HFFc6 (cell line): ENCODE measurements at places on chromosomes 11 and 22.

DNA sequence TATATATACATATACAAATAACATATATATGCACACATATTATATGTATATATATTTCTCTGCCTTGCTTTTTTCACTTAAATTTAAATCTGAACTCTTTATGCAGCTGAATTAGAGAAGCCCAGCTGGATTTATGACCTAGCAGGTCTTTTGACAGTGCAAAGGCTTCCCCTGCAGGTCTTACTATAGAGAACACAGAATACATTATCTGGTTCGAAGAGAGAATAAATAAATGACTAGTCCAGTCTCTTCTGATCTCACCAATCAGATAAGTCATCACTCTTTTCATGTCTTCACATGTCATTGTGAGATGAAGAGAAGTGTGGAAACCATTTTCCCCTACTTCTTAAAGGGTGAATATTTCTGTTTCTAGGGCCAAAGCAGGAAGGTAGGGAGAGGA, 58.2 kb downstream of the OR10A6 start:
- no peak for DNase-seq

DNA sequence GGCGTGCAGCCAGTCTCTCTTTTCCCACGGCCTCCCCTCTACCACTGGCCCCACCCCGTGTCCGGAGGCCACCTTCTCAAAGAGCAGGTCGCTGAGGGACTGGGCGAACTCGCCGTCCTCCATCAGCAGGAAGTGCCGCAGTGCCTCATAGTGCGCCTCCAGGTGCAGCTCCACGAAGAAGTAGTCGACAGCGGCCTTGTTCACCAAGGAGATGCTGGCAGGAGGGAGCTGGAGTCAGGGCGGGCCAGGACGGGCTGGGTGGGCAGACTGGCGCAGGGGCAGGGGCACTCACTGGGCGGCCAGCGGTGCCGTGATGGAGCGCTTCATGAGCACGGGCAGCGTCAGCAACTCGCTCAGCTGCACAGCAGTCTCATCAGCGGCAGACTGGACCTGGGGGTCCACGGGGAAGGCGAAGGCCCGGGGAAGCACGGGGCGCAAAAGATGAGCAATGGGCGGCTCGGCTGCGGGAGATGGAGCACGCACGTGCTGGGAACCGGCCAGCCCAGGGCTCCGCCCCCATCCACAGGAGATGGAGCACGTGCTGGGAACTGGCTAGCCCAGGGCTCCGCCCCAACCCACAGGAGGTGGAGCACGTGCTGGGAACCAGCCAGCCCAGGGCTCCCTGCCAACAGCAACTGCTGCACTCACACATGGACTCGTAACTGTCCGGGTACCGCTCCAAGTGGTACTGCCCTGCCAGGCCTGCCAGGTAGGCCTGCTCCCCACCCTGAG, 18.4 kb downstream of the SELENOO start:
- peak; percentile 40 for DNase-seq

GRCh38 chr11:76277298-76278175, 71.2 kb upstream of the WNT11 start:
- DNase-seq = no peak

- no peak for DNase-seq
Measured at GRCh38 chr11:125301346-125301745, 136.8 kb downstream of the PKNOX2 start.

DNA sequence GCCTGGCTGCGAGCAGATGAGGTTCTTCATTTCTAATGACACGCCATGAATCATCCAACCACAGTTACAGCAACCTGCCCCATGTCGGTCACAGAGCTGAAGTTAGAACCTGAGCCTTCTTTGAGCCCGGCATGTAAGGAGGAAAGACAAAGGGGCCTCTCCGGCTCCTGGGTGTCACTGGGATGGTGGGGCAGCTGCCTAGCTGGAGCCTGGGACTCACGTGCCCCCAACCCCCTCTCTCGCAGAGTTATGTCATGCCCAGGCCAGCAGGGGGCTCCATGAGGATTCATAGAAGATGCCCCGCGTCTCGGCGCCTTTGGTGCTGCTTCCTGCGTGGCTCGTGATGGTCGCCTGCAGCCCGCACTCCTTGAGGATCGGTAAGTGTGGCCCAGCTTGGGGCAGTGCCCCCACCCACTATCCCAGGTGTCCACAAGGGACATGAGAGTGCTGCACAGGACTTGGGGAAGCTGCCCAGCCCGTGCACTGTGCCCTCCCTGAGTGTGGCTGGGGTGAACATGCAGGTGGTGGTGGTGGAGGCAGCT, 148.5 kb downstream of the GRIK4 start:
- DNase-seq = no peak

GRCh38 chr11:75477614-75477935, 44.6 kb upstream of the KLHL35 start:
- no peak for DNase-seq

DNA sequence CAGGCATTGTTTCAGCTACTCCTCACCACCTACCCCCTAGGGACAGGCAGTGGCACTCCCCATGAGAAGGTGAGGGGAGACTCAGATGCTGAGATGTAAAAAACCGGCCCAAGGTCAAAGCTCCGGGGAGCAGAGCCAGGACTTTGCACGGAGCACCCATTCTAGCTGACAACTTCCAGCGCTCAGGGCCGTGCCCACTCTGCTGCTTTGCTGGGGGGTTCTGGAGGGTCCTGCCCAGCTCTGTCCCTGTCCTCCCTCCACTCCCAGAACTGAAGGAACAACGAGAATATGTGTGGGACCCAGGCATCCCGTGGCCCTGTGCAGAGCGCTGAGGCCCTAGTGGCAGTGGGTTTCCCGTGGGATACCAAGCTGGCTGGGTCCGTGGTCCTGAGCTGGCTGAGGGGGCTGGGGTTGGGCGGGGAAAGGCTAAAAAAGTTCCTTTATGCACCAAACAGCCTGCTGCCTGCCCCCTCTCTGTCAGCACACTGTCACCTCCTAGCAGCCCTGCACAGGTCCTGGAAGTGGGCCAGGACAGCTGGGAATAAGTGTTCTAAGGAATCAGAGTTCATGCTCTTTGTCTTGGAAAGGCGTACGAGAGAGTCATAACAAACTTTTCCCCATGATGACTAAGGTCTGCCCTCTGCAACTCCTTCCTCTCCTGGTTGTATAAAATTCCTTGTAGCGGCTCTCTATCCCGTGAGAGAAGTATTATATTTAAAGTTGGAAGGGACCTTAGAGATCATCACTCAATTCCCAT, 1.9 kb downstream of the MS4A10 start:
- DNase-seq = peak; percentile 41

- peak; percentile 15 for DNase-seq
Measured at GRCh38 chr22:19666673-19667593, 47.4 kb upstream of the SEPTIN5 start.

- peak; percentile 28 for DNase-seq
Measured at GRCh38 chr11:85845124-85845631, 10.0 kb upstream of the CCDC83 start.

DNA sequence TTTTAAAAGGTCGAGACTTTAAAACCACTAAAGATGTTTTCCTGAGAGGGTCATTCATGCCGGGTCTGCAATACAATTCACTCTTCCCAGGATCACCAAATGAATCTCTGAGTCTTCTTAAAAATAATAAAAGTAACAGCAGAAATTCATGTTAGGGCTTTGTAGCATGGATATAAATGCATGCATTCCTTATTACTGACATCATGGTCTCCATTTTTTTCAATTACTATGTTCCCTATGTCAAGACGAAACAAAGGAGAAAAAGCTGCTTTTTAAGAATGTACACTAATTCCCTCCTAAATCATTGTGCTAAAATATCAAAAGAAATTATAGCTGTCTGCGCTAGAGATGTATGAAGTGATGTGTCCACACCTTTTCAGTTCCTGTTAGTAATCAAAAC, 789.9 kb upstream of the LRRC4C start:
- DNase-seq = no peak
